ENCODE measurements at places on chromosomes 16 and 17. TPM values are rescaled to one million over a fixed set of nuclear protein-coding genes. Genes with fewer than 3 reads are reported as not detected.

DNA sequence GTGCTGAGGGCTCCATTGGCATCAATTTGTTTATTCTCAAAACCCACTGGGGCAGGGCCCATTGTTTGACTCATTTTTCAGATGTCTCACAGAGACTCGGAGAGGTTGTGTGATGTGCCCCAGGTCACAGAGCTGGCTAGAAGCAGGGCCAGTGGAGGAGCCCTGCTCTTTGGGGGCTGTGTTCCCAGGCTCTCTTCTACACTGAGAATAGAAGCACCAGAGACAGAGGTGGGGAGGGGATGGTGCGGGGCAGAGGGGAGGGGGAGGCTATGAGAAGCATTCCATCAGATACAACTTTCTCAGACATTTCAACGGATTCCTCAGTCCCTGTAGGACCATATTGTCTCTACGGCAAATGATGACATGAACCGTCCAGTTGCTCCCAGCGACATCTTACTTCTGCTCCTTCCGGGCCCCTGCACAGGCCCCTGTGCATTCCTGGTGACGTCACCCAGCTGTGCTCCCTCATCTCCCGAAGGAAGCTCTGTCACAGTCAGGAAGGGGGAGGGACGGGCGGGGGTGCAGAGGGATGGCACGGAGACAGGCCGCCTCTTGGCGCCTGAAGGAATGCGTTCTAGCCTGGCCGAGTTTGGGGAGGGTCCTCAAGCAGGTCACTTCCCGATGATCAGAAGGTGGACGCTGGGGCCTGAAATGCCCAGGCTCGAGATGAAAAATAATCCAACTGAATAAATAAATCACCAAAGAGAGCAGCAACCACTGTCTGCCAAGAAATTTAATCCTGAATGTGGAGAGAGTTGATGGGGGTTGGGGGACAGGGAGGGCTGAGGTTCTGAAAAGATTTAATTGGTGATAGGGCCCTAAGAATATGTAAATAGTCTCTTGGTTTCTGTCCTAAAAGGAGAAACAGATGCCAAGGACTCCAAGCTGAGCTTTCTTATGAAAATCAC lies 114.1 kb downstream of the NOG start:
- peak overlapping the region; percentile 50 for H3K4me3 ChIP-seq
- no peak overlapping the region for H3K27ac ChIP-seq
- H3K27me3 ChIP-seq, result 0 out of 2 replicates have a peak, but pooled peaks cover 3% of the 10 kb centered on the region
- DNase-seq, result peak; percentile 65
- H3K36me3 ChIP-seq, result no peaks in the 10 kb centered on the region

GPR179 gene
- 0.03 TPM for total RNA-seq

DNA sequence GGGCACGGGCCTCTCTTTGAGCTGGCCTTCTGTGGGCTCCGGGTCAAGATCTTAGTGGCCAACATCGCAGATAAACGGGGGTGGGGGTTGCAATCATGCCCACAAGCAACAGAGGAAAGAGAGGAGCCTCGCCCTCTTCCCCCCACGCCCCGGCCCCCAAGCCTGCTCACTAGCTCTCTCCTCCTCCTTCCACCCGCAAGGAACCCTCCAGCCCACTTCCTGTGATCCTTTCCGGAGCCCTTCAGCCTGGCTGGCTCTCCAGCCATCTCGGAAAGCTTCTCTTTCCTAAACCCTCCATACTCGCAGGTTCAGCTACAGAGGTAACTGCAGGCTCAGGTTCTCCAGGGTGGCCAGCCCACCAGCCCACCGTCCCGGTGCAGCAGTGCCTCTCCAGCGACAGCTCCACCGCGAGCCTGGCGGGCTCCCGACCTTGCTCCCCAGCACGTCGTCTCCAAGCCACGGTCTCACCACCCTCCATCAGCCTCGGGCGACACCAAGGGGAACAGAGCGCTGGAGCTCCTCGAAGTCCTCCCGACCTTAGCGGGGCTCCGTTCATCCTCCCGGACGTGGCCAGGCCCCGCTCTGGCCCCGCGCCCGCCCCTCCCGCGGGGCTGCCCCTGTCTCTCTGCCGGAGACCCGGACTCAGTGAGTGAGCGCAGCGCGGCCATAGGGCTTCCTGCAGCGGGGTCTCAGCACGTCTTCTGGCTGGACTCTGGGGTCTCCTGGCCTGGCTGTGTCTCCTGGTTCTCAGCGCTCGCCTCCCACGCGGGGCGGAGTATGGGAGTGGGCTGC lies 12.9 kb upstream of the ODF4 start:
- peaks cover 12% of the 10 kb centered on the region for H3K4me1 ChIP-seq
- H3K4me3 ChIP-seq, result peak overlapping the region; percentile 83
- H3K27ac ChIP-seq, result no peak overlapping the region
- peak; percentile 61 for DNase-seq
- no peaks in the 10 kb centered on the region for H3K36me3 ChIP-seq

DNA sequence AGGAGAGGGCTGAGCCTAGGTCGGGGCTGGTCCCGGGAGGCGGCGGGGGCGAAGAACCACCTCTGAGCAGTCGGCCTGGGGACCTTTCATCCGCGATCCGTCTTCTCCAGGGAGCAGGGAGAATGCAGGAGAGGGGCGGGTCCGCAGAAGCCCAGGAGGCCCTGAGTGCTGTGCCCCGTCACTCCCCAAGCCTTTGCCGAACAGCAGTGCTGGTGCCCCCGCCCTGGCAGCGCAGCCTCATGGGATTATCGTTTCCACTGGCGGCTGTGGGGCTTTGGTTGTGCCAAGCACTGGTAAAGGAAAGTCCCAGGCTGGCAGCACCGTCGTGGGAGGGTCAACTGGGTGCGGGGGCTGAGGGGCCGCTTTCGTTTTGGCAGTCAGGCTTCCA lies 631 bp downstream of the TBL3 start:
- no peaks in the 10 kb centered on the region for H3K27me3 ChIP-seq
- H3K4me3 ChIP-seq, result peak overlapping the region; percentile 96
- H3K36me3 ChIP-seq, result no peaks in the 10 kb centered on the region

- no peak overlapping the region for H3K4me3 ChIP-seq
- H3K36me3 ChIP-seq, result peaks cover 12% of the 10 kb centered on the region
- no peak for DNase-seq
- 0 out of 2 replicates have a peak overlapping the region, but pooled peaks have one; percentile 63 for H3K27ac ChIP-seq
Observed at GRCh38 chr17:1005361-1005946, 8.5 kb downstream of the TIMM22 start.

All from GM23338 (cell line).